ENCODE measurements at places on chromosomes 1 and 21.
A peak's percentile ranks its signal among the peaks of the same experiment; 100 is the strongest.

GRCh38 chr1:43174873-43175272 lies 2.7 kb downstream of the CFAP57 start:
- no peak for DNase-seq

DNA sequence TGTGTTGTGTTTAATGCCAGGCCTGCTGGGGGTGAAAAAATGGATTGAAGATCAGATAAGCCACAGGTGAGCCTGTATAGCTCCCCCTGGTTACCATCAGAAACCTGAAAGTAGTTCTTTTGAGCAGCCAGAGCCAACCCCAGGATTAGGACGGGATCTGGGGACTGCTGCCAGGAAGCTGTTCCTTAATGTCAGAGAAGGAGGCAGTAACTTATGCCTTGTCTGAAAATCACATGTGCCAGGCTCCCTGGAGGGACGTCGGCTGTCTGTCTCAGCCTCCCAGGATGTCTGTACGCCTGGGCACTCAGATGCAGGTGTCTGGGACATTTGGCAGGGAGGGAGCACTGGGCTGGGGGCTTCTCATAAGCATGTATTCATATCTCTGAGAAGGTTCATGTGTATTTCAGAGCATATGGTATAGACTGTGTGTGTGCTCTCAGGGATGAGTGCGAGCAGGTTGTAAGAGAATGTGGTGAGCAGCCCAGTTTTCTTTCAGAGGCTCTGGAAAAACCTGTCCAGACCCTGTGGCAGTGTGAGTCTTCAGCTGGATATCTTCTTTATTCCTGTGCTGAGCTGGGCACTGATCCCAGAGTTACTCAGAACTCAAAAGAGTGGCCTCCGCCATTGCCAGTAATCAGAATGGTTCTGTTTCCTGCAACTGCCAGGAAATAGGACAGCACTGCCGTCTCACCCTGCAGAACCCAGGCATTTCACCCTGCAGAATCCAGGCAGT lies 2.8 kb downstream of the FAM43B start:
- DNase-seq: no peak

- no peak for DNase-seq
Measured at GRCh38 chr1:162029157-162029556, 5.5 kb upstream of the OLFML2B start.

GRCh38 chr1:63269571-63269970 lies 52.8 kb upstream of the FOXD3 start:
- no peak for DNase-seq

- no peak for DNase-seq
Measured at GRCh38 chr1:200558866-200559459, 61.6 kb downstream of the KIF14 start.

- DNase-seq: no peak
Measured at GRCh38 chr1:214224611-214225354, 56.2 kb upstream of the SMYD2 start.

DNA sequence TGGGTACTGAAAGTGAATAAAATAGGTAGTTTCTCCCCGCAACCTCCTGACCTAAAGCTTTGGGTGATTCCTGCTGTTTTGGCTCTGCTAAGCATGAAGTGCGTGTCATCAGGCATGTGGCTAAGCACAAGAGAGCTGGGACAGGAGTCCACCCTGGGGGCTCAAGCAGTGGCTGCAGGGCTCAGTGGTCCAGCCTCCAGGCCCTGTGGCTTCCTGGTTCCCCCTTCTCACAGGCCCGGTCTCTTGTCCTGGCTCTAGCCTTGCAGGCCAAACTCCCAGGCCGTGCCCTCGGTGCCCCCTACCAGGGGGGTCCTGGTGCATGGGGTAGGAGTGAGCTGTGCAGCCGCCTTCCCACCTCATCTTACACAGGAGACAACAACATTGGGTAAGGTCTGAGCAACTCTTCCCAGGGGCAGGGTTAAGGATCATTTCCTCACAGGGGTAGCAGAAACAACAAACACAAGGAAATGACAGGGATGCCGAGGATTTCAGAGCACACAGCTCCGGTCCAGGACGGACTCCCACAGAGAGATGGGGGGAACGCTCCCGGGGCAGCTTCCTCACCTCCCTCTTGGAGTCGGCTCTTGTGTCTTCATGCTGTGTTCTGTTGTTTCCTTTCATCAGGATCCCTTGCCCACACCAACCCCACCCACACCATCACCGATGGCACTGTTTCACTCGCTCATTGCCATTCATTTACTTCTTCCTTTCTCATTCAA lies 19.8 kb upstream of the SLC2A1 start:
- DNase-seq: no peak

DNA sequence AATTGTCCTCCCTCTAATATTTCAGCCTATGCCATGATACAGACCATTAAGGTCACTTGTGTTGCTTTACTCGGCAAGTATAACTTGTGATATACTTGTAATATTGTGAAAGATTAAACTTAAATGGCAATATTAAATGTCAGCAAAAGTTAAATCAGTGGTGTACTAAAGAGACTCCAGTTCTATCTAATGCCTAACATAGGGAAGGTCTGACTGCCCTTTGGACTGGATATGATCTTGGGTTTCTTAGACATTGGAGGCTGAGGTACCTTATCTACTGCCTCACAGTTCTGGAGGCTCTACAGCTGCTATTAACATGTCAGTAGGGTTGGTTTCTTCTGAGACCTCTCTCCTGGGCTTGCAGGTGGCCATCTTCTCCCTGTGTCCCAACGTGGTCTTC lies 89.9 kb downstream of the MT1HL1 start:
- no peak for DNase-seq

DNA sequence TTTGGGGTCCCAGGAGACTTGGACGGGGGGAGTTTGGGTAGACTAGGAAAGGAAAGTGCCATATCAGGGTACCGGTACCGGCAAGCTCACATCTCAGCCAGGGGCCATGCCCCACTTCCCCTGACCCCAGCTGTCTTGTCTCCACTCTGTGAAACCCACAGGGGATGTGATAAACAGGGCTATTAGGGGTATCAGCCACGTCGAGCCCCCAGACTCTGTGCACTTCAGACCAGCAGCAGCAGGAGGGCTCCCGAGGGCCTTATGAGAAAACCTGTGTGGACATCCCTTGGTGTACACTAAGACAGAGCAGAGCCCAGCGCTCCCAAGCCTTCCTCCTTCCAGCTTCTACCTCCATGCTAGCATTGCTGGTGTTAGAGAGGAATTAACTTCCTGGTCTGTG lies 46.3 kb downstream of the TNNT2 start:
- no peak for DNase-seq

DNA sequence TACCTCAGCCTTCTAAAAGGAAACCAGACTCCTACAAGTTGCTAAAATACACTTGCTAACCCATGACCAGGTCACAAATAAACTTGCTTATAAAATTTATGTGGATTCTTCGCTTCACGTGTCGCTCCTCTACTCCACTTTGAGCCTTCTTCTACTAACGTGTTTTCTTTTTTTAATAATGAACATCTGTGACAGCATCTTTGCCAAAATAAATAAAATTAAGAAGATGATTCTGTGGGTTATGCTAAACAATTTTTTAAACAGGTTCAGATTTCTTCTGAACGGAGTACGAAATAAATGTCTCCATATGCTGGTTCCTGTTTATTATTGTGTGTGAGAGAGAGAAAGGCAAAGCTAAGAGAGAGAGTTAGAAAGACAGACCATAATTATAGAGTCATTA lies 735.8 kb downstream of the LTN1 start:
- no peak for DNase-seq

GRCh38 chr1:33244143-33244808 lies 12.0 kb upstream of the ZNF362 start:
- no peak for DNase-seq

- no peak for DNase-seq
Measured at GRCh38 chr1:231670755-231671154, 44.2 kb downstream of the DISC1 start.

DNA sequence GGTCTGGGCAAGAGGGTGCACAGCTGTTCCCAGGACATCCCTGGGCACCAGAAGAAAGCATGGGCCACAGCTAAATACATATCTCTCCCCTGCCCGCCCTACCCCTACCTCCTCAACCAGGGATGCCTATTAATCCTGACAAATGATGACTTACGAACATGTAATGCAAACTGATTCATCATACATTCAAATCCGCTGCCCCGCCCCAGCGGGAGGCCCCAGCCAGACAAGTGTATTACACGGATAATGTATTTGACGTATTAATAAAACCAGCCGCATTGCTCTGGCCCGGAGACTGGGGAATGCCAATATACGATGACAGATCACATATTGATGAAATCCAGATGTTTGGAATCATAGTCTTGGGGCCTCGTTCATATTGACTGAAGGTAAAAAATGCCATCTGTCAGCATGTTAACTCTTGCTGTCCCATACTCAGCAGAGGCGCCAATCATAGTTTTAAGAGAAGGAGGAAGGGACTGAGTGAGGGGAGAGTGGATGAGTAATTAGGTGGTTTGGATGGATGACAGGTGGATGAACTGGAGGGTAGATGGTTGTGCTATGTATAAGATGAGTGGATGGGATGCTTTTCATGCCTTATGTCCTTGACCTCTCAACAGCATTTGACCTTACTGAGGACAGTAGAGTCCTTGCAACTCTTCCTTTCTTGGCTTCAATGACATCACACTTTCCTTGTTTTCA lies 68.2 kb downstream of the TMEM53 start:
- DNase-seq: no peak

DNA sequence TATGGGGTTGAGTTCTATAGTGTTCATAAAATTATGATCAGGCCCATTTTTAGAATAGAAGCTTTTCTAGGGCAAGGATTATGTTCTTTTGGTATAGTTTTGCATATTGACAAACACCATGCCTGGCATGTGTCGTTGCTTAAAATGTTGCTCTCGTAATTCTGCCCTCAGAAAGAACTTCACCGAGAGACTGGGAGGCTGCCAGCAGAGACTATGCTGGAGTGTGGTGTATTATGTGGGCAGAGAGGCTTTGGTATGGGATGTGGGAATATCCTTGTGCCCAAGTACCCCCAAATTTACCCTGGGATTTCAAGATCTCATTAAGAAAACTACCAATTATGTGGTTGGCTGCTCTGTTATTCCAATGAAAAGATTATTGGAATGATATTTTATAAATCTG lies 27.9 kb downstream of the PGM1 start:
- no peak for DNase-seq

GRCh38 chr1:119827010-119827409 lies 15.8 kb upstream of the REG4 start:
- no peak for DNase-seq

- no peak for DNase-seq
Measured at GRCh38 chr1:119646521-119647227, 1.4 kb downstream of the ZNF697 start.

DNA sequence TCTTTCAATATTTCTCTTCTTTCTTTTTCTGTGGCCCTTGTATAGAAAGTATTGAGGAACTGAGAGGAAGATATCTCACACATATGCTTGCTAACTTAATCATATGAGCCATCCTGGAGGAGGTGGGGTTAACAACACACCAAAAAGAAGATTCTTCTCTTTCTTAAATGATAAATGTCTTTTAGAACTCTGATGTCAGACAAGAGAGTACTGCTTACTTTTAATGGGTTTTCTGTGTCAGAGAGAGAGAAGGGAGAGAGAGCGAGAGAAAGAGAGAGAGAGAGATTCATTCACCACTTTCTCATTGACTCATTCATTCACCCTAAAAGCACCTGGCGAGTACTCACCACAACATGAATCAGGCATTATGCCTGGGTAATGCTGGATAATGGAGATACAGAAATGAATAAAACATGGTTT lies 250.3 kb upstream of the SGIP1 start:
- peak; percentile 74 for DNase-seq

DNA sequence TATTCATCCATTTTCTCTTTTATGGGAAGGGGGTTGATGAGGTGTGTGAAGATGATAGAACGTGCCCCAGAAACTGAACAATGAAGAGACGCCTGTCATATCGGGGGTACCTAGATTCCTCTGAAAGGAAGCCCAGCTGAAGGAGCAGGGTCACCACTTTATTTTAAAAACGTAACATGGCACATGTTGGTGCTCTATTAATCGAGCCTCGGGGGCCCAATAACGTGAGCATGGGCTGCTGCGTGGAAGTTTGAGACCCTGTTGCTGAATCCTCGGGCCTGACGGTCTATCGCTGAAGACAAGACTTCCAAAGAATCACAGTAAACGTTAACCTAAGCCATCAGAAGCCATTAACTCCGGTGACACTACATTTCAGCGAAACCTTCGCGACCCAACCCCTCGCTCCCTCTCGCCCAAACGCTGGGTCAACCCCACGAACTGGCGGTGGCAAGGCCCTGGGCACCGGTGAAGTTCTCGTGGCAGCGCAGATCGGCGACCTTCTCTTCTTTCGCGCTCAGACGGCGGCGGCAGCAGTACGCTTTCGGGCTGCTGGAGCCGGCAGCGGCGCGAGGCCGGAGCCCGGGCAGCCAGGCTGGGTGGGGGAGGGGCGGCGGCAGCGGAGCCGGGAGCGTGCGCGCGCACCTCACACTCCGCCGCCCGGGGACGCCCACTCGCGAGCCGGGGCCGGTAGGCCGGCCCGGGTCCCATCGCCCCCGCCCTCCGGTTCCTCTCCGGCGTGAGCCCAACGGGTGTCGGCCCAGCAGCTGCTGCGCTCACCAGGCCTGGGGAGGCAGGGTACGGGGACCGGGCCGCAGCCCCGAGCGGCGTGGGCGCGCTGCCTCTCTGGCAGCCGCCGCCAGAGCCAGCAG lies 838 bp upstream of the MAN1A2 start:
- DNase-seq: no peak

DNA sequence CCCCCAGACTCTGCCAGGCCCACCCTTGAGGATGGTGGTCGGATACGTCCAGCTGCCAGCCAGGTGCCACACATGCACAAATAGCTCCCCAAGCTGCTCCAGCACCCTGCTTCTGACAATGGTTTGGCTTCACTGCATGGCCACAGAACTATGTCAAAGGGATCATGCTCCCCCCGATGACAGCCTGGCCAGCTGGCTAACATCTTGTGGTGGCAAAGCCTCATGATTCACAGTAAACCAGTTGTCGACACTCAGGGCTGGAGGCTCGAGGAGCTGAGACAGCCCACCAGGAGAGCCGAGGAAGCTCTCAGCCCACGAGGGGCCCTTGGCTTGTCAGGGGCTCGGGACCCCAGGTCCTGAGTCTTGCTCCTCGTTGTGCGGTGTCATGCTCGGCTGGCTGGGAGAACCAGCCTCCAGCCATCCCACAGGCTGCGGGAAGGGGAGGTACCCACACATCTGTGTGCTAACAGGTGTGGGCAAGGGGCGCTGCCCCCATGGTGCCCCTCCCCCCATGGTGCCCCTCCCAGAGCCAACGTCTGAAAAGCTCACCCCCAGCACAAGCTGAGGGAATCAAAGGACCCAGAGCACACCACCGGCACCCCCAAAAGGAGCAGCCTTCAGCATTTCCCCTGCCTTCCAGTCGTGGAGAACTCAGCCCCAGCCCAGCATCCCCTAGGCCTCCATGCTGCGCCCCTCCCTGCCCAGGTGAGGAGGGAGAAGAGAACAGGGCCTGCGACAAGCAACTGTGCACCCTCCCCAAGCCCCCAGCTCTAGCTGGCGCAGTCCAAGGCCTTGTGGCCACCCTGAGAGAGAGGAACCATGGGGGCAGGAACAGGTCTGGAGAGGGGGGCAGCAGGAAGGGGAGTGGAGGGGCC lies 41.2 kb downstream of the KIF21B start:
- no peak for DNase-seq

All from GM12864 (cell line).